SW480 (cell line): ENCODE measurements at places on chromosomes 2 and 18.

DNA sequence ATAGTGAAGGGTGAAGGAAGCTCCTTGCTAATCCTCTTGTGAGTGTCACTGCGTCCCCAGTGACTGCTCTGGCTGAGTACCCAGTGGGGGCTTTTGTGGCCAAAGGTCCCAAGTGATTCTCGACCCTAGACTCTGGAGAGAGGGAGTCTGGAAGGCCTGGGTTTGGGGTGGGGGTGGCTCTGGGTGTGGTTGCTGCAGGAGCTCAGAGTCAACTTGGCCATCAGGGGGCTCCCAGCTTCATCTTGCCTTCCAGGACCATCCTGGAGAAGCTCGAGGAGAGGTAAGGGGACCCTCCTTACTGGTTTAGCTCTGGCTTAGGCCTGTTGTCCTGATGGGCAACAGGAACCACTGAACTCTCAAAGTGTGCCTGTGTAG is 592 bp downstream of the PSD4 start:
- DNase-seq, result no peak

DNA sequence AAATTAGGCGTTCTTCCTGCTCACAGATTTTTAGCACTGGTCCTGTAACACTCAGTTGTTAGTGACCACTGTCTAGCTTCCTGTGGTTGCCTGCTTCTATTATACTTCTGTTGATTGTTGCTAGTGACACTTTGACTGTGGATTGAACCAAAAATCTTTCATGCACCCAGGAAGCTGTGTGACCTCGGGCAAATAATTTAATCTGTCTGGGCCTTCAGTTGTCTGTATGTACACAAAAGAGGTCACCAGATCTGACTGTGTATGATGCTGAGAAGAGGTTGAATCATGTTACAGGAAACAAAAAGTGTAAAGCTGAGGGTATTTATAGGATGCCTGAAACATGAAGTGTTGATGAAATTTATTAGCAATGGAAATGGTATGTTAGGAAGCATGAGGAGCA is 12.7 kb downstream of the ICOS start:
- DNase-seq, result no peak

DNA sequence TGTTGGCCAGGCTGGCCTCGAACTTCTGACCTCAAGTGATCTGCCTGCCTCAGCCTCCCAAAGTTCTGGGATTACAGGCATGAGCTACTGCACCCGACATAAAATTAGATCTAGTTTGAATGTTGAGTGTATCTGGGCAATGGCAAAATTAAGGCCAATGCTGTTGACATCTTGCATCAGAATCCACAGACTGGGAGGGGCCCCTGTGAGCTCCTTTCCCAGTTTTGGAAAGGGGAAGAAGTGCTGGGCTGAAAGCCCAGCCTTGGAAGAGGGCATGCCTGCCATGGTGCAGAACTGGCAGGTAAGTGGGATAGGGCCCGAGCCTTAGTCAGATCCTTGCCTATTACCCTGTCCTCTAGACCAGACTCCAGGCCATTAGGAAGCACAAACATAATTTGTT is 4.5 kb upstream of the MYOM1 start:
- DNase-seq, result no peak

GRCh38 chr18:23071285-23071684 is 64.0 kb upstream of the CABLES1 start:
- DNase-seq, result peak; percentile 61

DNA sequence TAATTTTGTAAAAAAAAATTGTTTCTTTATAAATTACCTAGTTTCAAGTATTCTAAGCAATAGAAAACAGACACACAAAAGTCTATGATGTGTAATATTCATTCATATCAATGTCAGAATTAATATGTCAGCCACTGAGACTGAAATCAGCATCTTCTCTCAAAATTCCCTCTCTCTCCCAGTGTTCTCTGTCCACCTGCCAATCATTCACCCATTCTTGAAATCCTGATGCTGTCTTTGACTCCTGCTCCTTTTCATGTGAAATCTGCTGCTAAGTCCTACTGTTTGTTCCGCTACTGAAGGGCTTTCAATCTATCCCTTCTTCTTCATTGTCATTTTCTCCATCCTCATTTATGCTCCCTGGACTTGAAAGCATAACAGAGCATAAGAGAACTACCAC is 257.9 kb downstream of the SATB2 start:
- no peak for DNase-seq

DNA sequence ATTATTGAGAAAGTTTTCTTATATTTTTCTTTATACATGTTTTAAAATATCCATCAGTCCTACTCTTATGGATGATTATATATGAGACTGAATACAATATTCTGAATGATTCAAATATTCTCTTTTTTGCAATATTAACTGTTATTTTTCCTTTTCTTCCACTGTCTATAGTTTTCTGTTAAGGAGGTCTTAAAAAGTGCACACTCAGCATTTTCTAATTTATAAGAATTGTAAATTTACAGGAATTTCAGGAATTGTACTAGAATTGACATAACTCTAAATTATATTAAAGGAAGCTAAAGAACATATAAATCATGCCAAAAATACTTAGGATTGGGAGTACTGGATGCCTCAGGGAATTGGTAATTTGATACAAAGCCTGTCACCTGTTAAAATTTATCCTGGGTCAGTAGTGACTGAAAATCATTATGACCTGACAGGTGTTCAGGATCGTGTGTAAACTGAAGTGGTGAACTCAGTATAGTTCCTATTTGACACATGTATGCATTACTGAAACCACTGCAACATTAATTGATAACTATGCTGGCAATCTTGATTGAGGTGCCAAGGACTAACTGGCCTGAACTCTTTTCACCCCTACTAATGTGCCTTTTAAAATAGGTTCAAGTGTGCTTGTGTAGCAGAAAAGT is 30.4 kb downstream of the MSTN start:
- DNase-seq, result no peak

- no peak for DNase-seq
Observed at GRCh38 chr18:46062781-46063180, 9.3 kb downstream of the PSTPIP2 start.

DNA sequence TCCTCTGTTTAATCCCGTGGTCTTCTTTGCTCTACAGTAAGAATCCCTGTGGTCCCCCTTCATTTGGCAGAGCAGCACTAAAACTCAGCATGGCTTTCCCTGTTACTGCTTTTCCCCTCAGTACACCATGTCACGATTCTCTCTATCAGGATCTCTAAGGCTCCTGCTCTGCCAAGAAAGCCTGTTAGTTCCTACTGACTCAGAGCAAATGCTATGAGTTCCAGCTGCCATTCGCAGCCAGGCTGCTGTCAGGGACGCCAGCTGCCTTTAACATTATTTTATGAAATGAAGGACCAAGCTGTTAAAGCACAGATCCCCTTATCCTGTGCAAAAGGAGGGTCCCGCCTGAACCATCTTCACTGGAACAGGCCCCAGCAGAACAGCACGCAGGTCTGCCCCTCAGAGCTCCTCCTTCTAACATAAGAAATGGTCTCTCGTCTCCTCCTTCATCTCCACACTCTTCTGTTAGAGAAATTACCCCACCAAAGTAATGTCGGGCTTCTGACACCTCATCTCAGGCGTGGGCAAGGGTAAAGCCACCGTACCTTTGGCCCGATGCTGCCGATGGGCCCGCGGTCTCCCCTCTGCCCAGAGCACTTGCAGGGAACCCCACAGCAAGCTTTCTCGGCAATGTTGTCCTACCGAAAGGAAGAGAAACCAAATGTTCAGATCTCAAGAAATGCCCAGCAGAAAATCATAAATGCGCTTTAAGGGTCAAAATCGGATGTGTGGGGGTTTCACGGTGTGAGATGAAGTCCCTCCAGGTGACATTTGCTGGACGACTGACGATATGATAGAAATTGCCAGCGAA is 52.6 kb downstream of the COL6A3 start:
- no peak for DNase-seq

- DNase-seq, result no peak
Observed at GRCh38 chr2:71680925-71681324, 227.6 kb downstream of the DYSF start.

GRCh38 chr2:97754690-97755346 is 41.4 kb downstream of the ZAP70 start:
- DNase-seq, result no peak

DNA sequence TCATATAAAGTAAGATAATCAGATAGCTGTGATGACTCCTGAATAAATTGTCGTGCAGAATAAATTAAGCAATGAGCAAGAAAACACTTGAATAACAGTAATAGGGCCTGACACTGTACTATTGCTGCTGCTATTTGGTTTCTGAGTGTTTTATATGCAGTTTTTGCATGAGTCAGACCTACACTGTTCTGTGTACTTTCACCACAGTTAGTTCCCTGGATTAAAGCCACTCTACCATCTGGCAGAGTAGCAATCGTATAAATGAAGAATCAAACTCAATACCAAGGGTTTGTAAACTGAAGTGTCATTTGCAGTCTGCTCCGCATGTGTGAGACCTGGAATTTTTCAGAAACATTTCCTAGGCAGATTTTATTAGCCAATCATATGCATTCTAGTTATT is 398.6 kb upstream of the CDH7 start:
- DNase-seq, result no peak

DNA sequence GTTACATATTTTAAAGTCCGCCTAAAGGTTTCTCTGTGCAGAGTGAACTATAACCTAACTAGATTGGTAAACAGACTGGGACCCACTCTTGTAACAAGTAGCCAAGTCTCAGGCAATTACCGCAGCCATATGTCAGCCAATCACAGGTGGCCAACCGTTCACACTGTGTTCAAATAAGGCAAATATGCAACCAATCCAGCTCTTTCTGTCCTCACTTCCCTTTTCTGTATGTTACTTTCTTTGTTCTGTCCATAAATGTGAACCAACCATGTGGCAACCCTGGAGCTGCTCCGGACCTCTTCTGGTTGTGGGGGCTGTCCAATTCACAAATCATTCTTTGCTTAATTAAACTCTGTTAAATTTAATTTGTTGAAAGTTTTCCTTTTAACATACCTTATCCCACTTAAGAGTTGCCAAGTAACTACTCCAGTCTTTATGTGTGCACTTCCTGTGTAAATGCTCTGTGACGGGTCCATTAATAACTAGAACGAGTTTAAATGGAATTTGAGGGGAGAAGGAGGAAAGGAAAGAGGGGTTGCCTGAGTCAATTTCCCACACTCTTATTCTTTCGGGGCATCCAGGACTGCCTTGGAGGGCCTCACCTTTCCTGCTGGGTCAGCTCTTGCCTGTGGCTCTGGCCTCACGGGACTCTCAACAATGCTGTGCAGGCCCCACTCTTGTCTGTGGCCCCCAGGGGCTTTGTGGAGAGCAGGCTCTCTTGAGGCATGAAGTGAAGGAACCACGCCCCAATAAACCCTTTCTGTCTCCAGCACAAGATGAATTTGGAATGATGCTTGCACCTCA is 6.6 kb upstream of the RPL37A start:
- DNase-seq, result no peak

GRCh38 chr2:98903064-98903355 is 33.0 kb downstream of the CRACDL start:
- DNase-seq, result no peak

GRCh38 chr18:72869226-72870185 is 1.7 kb upstream of the NETO1 start:
- DNase-seq, result no peak

DNA sequence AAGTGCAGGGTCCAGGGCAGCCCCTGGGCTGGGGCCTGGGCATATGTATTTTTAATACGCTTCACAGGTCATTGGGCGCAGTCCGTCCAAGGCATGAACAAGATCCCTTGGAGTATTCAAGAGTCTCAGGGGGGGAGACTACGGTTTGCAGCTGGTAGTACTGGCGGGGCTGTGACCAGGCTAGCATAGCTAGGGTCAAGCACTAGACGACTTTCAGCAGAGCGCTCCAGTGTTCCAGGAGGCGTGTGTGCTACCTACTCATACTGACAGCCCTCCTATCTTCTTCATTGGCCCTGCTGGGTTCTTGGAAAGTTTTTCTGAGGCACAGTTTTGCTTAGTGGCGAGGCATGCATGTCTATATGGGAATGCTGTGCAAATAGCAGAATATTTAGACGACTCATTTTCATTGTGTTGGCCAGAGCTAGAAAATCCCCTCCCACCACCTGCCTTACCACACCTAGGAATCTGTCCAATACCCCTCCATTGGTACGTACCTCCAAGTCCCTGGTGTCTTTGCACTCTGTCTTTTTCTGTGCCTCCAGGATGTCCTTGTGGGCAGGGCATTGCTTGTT is 68.2 kb downstream of the GLI2 start:
- peak; percentile 53 for DNase-seq

- DNase-seq, result no peak
Observed at GRCh38 chr18:269480-270095, 1.7 kb upstream of the THOC1 start.

DNA sequence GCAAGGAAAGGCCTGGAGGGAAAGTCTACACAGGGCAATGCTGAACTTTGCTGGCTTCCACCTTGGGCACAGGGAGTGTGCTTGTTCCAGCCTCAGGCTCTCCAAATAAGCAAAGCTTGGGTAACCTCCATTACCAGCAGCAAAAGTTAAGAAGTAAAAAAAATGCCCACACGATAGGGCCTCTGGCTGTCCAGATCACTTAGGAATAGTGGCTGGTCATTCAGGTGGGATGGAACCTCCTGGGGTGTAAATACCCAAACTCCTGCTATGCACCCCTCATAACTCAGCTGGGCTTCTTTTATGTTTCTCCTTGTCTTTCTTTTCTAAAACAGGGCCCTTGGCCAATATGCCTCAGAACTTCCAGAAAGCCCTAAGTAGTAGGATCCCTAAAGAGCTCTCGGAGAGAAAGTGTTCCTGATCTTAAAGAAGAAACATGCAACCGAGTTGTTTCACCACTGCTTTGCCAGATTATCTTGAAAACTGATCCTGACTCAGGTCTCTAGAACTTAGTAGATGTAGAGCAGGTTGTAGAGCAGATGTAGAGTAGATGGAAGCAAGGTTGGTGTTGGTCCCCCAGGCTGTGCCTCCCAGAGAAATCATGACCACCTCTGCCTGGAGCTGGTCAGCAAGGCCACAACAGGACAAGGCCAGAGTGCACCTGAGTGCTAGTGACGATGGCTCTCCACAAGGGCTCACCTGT is 2.0 kb upstream of the OSR1 start:
- DNase-seq, result no peak

DNA sequence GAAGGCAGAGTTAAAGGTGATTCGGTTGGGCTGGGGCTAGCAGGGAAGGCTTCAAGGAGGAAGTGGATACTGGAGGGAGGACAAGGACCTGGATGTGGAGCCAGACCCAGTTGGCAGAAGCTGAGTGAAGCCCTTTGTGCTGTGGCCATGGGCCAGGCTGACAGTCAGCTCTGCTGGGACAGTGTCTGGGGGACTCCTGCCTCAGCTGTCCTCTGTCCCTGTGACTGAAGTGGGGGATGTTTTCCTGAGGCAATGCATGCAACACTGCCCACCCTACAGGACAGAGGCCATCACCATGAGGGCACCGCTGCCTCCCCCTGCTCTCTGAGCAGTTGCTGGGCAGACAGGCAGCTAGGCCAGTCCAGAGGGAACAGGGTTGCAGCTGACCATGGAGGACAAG is 40.0 kb downstream of the ST8SIA5 start:
- no peak for DNase-seq
